Body of pancreas (tissue), 4 donors: ENCODE measurements at places on chromosomes 1 and 21. TPM values are rescaled to one million over a fixed set of nuclear protein-coding genes. Genes with fewer than 3 reads are reported as not detected.

DNA sequence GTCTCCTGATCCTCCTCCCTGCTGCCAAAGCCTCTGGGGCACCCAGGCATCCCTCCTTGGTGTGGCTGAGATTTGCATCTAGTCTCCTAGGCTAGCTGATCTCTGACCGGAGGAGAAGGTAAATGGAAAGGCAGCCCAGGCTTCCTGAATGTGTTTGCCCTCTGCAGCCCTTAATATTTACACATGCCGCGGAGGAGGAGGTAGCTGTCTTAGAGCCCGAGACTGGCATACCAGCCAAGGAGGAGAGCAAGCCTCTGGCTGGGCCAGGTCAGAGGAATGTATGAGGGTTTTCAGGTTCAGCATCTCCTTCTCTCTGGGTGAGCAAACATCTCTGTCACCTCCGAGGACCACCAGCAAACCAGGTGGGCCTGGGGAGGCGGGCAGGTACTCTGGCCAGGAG is 86.0 kb upstream of the GRIK3 start:
- no peaks in the 10 kb centered on the region for H3K4me1 ChIP-seq
- no peak for DNase-seq
- no peak overlapping the region for H3K4me3 ChIP-seq
- no peak overlapping the region for H3K27ac ChIP-seq

GRCh38 chr1:47323599-47324031 is 9.7 kb upstream of the STIL start:
- DNase-seq: no peak
- H3K4me3 ChIP-seq: no peak overlapping the region
- no peaks in the 10 kb centered on the region for H3K36me3 ChIP-seq
- no peaks in the 10 kb centered on the region for H3K27me3 ChIP-seq
- peaks cover 22% of the 10 kb centered on the region for H3K4me1 ChIP-seq

- no peaks in the 10 kb centered on the region for H3K4me1 ChIP-seq
- no peak for DNase-seq
- no peaks in the 10 kb centered on the region for H3K36me3 ChIP-seq
- H3K27me3 ChIP-seq: no peaks in the 10 kb centered on the region
- no peak overlapping the region for H3K4me3 ChIP-seq
Measured at GRCh38 chr1:81115422-81115821, 685.3 kb upstream of the ADGRL2 start.

GRCh38 chr1:17319561-17320350 is 11.8 kb downstream of the PADI4 start:
- H3K4me1 ChIP-seq: no peaks in the 10 kb centered on the region
- no peak for DNase-seq
- no peak overlapping the region for H3K4me3 ChIP-seq
- H3K27ac ChIP-seq: no peak overlapping the region
- H3K27me3 ChIP-seq: no peaks in the 10 kb centered on the region

- no peaks in the 10 kb centered on the region for H3K27me3 ChIP-seq
- no peaks in the 10 kb centered on the region for H3K36me3 ChIP-seq
- no peaks in the 10 kb centered on the region for H3K4me1 ChIP-seq
- no peak overlapping the region for H3K27ac ChIP-seq
Measured at GRCh38 chr1:29639156-29639736, 402.9 kb downstream of the PTPRU start.

GRCh38 chr1:8667869-8668594 is 149.4 kb downstream of the RERE start:
- no peak overlapping the region for H3K4me3 ChIP-seq
- H3K27ac ChIP-seq: no peak overlapping the region
- no peaks in the 10 kb centered on the region for H3K27me3 ChIP-seq
- H3K4me1 ChIP-seq: peaks cover 86% of the 10 kb centered on the region
- no peak for DNase-seq
- no peaks in the 10 kb centered on the region for H3K36me3 ChIP-seq

DNA sequence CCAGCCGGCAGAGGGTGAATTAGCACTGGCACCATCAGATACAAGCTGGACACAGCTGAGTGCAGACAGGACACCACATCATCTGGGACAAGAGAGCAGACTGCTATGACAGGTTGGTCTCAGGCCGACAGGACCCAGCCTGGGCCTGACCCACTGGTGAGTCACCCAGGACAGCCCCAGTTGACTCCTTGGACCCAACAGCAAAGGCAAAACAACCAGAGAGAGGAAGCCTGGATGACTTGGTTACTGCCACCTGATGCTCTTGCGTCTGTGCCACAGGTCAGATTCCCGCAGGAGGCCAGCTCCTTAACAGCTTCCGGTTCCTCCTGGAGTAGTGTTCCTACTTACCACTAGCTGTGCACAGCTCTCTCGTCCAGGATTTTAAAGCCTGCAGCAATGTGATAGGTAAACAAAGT is 18.5 kb downstream of the CCN1 start:
- H3K4me1 ChIP-seq: no peaks in the 10 kb centered on the region
- no peaks in the 10 kb centered on the region for H3K27me3 ChIP-seq
- DNase-seq: no peak

DNA sequence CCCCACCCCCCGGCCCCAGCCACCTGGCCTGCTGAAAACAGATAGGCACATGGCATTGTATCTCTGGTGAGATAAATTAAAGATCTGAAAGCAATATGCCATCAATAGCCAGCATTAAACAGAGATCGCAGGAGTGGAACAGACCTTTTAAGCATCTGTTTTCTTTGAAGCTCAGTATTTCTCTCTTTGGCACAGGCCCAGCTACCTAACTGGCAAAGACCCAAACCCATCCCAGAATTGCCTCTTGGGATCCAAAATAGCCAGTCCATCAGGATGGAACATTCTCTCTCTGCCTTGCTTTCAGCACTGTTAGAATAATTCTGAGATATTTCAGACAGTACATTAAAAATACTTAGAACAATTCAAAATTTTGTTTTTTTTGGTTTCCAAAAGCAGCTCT is 46.0 kb downstream of the KCNJ6 start:
- H3K4me1 ChIP-seq: no peaks in the 10 kb centered on the region
- no peak for DNase-seq
- no peaks in the 10 kb centered on the region for H3K36me3 ChIP-seq
- H3K27me3 ChIP-seq: no peaks in the 10 kb centered on the region

DNA sequence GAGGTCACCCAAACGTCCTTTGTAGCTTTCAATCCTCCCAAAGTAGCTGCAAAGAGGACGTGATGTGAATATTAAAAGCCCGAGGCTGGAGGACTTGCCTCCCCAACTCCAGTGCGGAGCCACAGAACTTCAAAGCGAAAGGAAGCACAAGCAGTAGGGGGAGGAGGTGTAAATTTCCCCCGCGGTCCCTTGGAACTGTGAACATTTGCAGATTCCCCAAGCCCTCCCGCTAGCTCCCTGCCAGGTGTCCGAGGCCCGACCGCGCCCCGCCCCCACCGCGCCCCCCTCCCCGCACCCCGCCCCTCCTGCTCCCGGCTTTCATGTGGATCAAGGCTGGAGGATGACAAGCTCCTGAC is 41.5 kb upstream of the HAO2 start:
- H3K27me3 ChIP-seq: no peaks in the 10 kb centered on the region
- DNase-seq: no peak
- H3K36me3 ChIP-seq: no peaks in the 10 kb centered on the region
- H3K4me3 ChIP-seq: no peak overlapping the region
- no peak overlapping the region for H3K27ac ChIP-seq

- H3K27ac ChIP-seq: no peak overlapping the region
- H3K4me3 ChIP-seq: no peak overlapping the region
- no peak for DNase-seq
- H3K4me1 ChIP-seq: no peaks in the 10 kb centered on the region
- H3K27me3 ChIP-seq: no peaks in the 10 kb centered on the region
- no peaks in the 10 kb centered on the region for H3K36me3 ChIP-seq
Measured at GRCh38 chr1:2084306-2084705, 34.1 kb downstream of the PRKCZ start.

DNA sequence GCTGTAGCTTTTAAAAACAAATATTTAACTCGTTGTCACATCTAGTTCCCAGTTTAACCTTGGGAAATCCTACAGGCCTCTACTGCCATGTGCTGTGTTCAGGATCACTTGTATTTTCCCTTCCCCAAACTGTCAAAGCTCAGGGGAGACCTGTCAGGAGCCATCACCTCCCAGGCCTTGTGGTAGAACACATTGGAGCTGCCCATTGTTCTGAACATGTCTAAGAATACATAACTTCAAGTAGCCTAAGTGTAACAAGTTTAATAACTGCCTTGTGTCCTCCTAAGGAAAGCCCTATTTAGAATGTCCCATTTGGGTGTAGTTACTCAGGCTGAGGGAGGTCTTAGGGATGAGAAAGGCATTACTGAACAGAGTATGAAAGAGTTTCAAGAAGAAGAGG is 28.6 kb upstream of the PIGC start:
- no peaks in the 10 kb centered on the region for H3K27me3 ChIP-seq
- H3K27ac ChIP-seq: no peak overlapping the region
- peaks cover 75% of the 10 kb centered on the region for H3K4me1 ChIP-seq
- no peak for DNase-seq
- H3K36me3 ChIP-seq: no peaks in the 10 kb centered on the region
- no peak overlapping the region for H3K4me3 ChIP-seq

DNA sequence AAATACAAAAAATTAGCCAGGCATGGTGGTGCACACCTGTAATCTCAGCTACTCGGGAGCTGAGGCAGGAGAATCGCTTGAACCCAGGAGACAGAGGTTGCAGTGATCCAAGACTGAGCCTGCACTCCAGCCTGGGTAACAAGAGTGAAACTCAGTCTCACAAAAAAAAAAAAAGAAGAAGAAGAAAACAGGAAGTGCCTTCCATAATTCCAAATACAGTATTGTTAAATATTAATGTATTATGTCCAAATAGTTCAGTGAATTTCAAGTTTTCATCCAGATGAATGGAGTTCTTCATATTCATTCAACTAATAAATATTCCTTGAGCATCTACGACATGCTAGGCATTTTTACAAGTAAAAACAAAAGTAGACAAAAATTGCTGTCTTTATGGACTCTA is 33.3 kb downstream of the PLEKHO1 start:
- peaks cover 9% of the 10 kb centered on the region for H3K4me1 ChIP-seq
- peaks cover 8% of the 10 kb centered on the region for H3K27me3 ChIP-seq
- no peaks in the 10 kb centered on the region for H3K36me3 ChIP-seq
- no peak overlapping the region for H3K4me3 ChIP-seq
- H3K27ac ChIP-seq: no peak overlapping the region

DNA sequence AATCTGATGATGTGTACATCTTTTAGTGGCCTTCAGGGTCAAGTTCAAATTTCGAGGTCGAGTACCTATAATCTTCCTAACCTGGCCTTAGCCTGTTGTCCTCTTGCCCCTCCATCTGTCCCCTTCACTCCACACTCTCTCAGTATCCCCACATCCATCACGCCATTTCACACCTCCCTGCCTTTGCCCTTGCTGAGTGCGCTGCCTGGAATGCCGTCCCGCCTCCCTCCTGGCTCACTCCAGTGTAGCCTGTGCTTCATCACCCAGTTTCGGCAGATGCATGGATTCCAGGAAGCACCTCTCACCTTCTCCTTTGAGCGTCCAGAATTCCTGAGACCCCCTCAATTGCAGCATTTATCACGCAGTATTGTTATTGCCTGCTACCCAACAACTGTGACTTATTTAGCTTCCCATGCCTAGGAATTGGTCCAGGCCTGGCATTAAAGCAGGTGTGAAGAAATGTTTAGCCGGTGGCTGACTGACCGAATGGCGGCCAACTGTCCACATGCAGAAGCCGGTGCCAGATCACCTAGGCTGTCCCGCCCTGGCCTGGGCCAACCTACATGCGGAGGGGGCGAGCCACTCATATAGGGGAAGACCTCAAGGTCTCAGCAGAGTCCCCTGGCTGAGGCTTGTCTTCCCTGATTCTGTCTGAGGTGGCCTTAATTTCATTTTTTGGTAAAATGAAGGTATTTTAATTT is 34.5 kb downstream of the MYOM3 start:
- DNase-seq: no peak
- no peak overlapping the region for H3K27ac ChIP-seq
- no peaks in the 10 kb centered on the region for H3K36me3 ChIP-seq
- peaks cover 13% of the 10 kb centered on the region for H3K4me1 ChIP-seq
- H3K27me3 ChIP-seq: no peaks in the 10 kb centered on the region
- no peak overlapping the region for H3K4me3 ChIP-seq

- no peak for DNase-seq
- no peak overlapping the region for H3K4me3 ChIP-seq
- no peaks in the 10 kb centered on the region for H3K36me3 ChIP-seq
Measured at GRCh38 chr1:178528228-178528952, 15.5 kb downstream of the TEX35 start.

- no peaks in the 10 kb centered on the region for H3K4me1 ChIP-seq
- H3K36me3 ChIP-seq: no peaks in the 10 kb centered on the region
- H3K4me3 ChIP-seq: no peak overlapping the region
Measured at GRCh38 chr21:46036696-46037330, 55.2 kb downstream of the COL6A1 start.

DNA sequence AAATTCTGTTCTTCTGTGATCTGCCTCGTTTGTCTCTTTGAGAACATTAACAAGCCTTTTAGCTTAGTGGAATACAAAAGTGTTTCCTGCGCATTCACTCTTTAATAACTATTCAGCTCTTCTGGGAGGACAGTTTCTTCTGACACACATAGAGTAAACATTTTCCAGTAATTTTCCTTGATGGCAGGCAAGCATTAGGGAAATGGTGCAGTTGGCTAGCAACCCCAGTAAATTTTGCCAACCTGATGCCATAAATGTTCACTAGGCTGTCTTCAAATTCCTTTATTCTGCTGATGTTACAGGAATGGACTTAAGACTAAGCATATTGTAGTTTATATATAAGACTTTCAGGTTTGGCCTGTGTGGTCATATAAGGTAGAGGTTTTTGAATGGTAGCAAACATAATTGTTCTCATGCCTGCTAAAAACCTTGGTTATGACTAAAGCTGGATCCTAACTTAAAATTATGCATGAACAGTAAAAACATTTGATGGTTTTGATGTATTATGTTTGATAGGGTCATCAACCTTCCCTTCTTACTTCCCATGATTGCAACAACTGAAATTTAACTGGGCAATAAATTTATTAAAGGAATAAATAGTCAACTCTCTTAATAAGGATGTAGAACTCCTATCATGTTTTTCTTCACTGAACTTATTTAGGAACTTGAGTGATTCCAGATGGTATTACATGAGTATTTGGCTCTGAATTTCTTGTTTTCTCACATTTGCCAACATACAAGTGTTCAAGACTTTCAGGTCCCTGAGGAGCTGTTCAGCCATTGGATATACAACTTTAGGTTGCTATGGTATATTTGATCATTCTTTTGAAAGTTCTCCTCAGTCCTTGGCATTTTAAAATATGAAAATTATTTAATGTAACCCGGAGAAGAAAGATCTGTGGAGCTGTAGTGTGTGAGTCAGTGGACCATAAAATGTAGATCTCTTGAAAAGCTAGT is 223.4 kb downstream of the FMN2 start:
- no peaks in the 10 kb centered on the region for H3K27me3 ChIP-seq
- no peak for DNase-seq
- H3K4me3 ChIP-seq: no peak overlapping the region

GRCh38 chr1:48526008-48526710 is 54.2 kb upstream of the SPATA6 start:
- no peak overlapping the region for H3K27ac ChIP-seq
- no peaks in the 10 kb centered on the region for H3K36me3 ChIP-seq
- H3K27me3 ChIP-seq: no peaks in the 10 kb centered on the region

GRCh38 chr1:1090424-1091343 is 16.6 kb upstream of the RNF223 start:
- H3K36me3 ChIP-seq: no peaks in the 10 kb centered on the region
- no peak overlapping the region for H3K4me3 ChIP-seq
- no peak for DNase-seq
- no peak overlapping the region for H3K27ac ChIP-seq
- H3K4me1 ChIP-seq: no peaks in the 10 kb centered on the region
- H3K27me3 ChIP-seq: no peaks in the 10 kb centered on the region

Gene TGFBR3
- 52.4 TPM for total RNA-seq

Gene ZNF672
- 27.2 TPM for total RNA-seq

Gene SERTAD4
- total RNA-seq: not detected

Gene NES
- total RNA-seq: 4.2 TPM

Gene SPRR2E
- not detected for total RNA-seq

Gene SLC37A1
- total RNA-seq: 16.3 TPM

Gene KRTAP7-1
- not detected for total RNA-seq

Gene CDA
- total RNA-seq: not detected

Gene KPRP
- not detected for total RNA-seq

Gene OR2L13
- total RNA-seq: not detected
